ENCODE measurements at places on chromosomes 7 and 10.

- DNase-seq: no peak
Measured at GRCh38 chr10:58733436-58733835, 220.8 kb downstream of the BICC1 start.

DNA sequence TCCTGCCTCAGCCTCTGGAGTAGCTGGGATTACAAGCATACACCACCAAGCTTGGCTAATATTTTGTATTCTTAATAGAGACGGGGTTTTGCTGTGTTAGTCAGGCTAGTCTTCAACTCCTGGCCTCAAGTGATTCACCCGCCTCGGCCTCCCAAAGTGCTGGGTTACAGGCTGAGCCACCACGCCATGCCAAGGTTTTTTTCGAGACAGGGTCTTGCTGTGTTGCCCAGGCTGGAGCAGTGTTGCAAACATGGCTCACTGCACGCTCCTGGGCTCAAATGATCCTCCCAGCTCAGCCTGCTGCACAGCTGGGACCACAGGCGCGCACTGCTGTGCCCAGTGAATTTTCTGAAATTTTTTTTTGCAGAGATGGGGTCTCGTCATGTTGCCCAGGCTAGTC is 3.3 kb upstream of the SEC31B start:
- DNase-seq: no peak

DNA sequence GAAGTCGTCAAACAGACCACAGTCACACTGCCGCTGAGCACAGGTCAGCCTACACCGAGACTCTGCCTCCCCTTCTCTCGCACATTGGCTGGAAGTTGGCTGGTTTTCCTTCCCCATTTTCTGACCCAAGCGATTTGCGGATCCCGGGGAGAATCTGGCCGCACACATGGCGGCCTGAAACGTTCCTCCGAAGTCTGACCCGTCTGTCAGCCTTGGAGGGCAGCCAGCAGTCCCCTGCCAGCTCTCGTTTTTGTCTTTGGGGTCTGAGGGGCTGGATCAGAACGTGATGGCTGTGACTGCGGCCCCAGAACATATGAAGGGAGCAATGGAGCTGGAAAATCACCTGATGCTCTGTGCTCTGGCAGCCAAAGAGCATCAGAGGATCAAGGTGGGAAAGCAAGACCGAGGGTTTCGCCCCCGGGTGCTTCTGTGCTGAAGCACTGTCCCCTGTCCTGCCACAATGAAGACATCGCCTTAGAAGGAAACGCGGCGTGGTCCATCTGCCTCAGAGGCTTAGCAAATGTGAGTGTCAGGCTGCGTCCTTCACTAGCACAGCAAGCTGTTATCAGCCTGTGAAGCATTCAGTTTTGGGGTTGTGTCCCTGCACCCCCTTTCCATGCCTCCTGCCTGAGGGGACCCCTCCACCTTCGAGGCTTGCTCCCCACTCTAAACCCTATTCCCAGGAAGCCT is 119.3 kb upstream of the SHH start:
- no peak for DNase-seq

DNA sequence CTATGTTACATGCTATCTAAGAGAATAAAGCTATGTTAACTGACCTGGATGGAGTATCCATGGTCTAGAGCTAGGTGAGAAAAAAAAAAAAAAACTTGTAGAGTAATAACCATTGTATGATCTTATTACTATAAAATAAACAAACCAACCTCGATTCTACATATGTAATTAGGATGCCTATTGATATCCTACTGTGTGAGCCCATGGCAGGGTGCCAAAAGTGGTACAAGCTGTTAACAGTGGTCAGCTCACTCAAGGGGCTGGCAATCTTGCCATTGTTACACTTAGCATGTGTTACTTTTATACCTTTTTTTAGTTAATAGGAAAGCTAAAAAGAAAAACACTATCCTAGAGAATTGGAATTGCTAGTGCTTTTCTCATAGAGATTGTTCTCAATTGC is 13.5 kb upstream of the IL6 start:
- no peak for DNase-seq

GRCh38 chr7:86643561-86644281 is at the start of gene GRM3:
Gene GRM3 (plus strand): TSS chr7:86643909. CDS start chr7:86765146, 121,237 bp downstream.
- DNase-seq: no peak

- no peak for DNase-seq
Measured at GRCh38 chr7:82985144-82985802, 177.4 kb downstream of the PCLO start.

DNA sequence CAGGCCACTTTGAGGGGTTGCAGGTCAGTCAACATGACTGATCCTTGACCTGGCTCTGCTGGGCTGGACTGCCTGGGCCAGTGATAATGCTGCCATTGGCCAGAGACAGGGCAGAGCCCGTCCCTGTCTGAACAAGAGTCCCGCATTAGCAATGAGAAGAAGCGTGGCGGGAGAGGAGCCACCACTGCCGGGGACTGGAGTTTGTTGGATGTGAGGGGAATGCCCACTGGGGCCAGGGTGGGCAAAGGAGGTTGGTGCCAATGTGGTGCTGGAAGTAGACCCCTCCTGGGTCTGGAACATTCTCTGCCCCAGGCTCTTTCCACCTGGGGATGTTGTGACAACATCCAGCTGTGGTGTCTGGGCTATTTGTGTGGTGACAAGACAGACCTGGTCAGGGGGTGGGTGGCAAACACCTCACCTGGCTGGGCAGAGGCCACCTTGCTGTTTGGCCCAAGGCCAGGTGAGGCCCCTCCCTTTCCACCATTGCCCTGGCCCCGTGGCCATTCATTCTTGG is 7.6 kb downstream of the SAP25 start:
- no peak for DNase-seq

GRCh38 chr10:29486433-29486832 is 148.3 kb downstream of the SVIL start:
- no peak for DNase-seq

DNA sequence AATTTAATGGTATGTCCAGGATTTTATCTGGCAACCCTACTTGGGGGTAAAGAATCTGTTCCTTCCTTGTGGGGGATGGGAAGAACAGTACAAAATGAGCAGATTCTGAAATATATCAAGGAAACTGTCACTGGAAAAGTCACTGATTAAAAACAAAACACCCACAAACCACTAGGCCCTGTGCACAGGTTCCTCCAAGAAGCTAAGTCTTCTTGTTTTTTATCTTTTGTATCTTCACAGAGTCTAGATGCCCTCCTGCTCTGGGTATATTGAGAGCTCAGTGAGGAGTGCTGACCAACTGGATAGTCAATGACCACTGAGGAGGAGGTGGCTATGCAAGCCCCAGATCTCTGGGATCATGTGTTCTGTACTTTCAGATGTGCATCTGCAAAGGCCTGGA is 86.8 kb upstream of the ANKRD1 start:
- DNase-seq: no peak

DNA sequence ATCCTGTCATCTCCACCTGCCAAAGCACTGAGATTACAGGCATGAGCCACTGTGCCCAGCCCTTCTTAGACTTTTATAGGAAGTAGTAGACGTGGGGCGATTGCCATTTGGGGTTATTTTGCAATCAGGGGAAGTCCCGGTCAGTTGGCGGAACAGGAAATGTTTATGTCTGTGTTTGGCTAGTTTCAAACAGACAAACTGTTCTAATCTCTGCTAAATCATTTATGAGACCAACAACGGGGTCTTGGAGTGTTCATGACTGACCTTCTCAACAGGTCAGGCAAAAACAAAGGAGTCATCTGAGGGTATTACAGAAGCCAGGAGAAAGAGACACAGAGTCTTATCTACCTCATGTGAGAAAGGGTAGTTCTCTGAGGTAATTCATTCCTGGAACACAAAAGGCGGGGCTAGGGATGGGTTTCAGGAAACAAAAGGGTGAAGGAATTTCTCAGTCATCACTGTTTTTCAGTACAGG is 6.6 kb upstream of the TPK1 start:
- no peak for DNase-seq

GRCh38 chr10:35300063-35300699 is 36.1 kb upstream of the CCNY start:
- DNase-seq: no peak

- no peak for DNase-seq
Measured at GRCh38 chr7:111727905-111728634, 165.8 kb upstream of the IMMP2L start.

- DNase-seq: no peak
Measured at GRCh38 chr7:26328498-26329390, 37.1 kb downstream of the SNX10 start.

- no peak for DNase-seq
Measured at GRCh38 chr7:43377196-43377960, 205.5 kb upstream of the STK17A start.

DNA sequence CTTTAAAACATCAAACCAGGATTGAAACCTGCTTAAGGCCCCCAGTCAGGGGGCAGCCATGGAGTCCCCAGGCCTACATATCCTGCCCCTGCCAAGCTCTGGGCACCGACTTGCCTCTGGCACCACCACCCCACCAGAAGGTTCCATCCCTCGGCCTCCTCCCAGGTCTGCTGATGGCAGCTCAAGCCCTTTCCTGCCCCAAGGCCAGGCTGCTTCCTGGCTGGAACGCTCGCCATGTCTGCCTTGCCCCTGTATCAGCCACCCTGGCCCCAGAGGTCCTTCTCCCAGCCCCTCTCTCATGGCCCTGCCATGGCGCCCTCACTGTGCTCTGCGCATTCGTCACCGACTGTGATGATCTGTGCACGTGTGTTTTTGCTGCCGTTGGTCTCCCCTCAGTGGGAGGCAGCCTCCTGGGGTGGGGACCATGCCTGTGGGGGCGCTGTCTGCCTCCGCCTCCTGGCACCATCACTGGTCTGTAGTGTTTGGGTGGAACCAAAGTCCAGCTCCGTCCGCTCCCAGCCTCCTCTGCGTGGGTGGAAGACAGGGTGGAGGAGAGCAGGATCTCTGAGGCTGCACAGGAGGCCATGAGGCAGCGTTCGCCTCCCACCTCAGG is 3.2 kb downstream of the DPYSL4 start:
- no peak for DNase-seq

DNA sequence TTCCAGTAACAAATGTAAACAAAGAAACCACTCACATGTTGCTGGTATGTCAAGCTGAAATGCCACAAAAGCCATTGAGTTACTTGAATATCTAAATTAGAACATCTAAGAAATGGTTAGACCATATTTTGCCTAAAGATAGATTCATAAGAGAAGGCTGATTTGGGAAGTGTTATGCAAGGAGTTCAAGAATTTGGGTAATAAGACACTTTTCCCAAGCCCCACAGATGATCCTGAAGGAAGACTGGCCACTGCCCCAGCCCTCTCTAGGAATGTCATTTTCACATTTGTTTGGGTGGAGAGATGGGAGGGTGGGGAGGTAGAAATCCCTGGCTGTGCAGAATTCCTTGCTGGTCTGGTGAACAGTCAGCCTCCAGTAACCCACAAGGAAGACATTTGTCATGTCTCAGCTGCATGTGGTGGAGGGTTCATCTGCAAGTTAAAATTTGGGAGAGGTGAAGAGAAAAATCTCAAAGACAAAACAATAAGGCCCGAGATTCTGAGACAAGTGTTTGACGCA is 427.2 kb upstream of the KLF6 start:
- no peak for DNase-seq

DNA sequence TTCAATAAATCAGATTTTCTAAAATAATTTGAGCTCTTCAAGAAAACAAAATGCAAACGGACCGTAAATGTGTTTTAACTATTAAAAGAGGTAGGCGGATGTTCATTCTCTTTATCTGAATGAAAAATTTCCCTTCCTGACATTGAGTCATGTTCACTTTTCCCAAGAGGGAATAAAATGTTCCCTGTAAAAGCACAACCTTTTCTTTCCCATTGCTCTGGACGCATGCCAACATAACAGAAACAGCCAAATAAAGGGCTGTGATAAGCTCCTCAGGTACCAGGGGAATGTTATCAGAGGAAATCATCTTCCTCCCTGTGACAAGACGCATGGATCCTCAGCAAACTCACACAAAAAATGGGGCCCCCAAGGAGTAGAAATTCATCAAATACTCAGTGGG is 251.8 kb downstream of the MTERF1 start:
- DNase-seq: no peak

DNA sequence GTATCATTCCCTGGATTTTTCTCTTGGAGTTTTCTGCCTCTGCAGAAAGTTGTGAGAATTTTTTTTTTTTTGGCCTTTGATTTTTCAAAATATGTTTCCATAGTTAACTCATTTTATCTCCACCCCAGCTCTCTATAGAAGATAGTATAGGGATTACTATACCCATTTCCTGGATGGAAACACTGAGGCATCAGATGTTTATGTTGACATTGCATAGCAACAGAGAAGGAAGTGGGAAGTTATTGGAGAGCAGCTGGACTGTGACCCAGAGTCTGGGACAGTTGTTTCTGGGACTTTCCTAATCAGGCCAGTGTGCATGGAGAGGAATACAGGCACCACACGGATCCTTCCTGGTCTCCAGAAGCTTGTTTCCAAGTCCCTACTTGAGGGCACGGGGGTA is 158.0 kb downstream of the CDH23 start:
- no peak for DNase-seq

DNA sequence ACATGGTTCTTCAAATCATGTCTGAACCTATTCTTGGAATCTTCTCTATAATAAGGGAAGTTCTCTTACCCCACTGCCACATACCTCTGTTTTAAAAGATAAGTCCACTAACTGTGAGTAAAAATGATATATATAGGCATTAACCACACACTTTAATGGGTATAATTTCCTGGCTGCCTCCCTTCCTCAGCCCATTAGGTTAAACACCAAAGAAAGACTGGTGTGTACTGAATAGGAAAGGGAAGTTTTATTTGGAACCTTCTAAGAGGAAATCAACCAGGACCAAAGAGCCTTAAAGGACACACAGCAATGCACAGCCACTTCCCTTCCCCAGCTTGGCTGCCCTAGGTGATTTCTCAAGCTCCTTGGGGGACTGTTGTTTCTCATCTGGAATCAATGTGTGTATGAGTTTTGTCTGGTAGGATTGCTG is 5.0 kb upstream of the WBP1L start:
- no peak for DNase-seq

DNA sequence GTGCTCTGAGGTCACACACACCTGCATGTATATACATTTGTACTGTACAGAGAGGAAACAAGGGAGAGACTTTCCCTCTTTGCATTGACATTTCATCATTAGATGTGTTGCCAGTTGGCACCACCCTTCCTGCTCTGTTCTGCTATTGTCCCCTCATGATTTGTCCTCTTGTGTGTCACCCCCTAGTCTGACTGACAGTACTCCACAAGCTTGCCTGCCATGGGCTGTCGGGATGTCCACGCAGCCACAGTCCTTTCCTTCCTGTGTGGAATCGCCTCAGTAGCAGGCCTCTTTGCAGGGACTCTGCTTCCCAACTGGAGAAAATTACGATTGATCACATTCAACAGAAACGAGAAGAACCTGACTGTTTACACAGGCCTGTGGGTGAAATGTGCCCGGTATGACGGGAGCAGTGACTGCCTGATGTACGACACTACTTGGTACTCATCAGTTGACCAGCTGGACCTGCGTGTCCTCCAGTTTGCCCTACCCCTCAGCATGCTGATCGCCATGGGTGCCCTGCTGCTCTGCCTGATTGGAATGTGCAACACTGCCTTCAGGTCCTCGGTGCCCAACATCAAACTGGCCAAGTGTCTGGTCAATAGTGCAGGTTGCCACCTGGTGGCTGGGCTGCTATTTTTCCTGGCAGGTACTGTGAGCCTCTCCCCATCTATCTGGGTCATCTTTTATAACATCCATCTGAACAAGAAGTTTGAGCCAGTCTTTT is 9.4 kb downstream of the CLDN12 start:
- peak; percentile 15 for DNase-seq

All from iPS DF 19.7 (cell line).